Neural progenitor cell (in vitro differentiated cells): ENCODE measurements at places on chromosomes 3 and 15. TPM values are rescaled to one million over a fixed set of nuclear protein-coding genes. Genes with fewer than 3 reads are reported as not detected.

DNA sequence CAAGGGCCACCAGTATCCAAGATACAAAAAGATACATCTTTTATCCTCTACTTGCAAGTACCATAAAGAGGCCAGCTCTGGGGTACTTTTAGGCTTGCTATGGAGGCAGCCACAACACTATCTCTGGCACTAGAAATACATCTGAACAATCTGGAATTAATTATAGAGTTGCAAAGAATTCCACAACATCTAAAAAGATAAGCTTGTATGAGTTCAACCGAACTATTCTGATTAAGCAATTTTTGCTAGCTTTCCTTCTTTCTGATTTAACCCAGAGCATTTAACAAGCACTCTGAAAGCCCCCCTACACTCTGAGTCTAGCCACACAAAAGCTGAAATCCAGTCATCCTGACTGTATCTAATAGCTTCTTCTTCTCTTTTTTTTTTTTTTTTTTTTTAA lies 95.4 kb downstream of the FRMD5 start:
- DNase-seq: no peak

DNA sequence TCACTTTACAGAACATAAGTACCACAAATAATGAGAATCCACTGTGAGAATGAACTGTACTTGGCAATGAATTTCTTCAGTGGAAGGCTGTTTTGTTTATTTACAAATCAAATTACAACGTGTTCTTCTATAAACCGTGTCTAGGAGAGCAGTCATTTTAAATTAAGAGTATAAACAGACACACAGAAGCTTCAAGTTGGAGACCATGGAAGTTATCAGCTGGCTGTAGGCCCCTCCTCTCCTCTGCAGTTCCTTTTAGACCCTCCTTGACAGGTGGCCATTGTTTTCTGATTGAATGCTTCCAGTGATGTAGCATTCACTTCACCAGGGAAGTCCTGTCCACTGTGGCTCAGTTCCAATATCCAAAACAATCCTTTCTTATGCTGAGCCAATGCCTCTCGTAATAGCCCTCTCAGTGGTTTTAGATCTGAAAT lies 7.3 kb upstream of the MAPK6 start:
- peak; percentile 44 for DNase-seq

- DNase-seq: no peak
These were observed 646.7 kb downstream of the ROBO2 start for GRCh38 chr3:77686560-77686959.

DNA sequence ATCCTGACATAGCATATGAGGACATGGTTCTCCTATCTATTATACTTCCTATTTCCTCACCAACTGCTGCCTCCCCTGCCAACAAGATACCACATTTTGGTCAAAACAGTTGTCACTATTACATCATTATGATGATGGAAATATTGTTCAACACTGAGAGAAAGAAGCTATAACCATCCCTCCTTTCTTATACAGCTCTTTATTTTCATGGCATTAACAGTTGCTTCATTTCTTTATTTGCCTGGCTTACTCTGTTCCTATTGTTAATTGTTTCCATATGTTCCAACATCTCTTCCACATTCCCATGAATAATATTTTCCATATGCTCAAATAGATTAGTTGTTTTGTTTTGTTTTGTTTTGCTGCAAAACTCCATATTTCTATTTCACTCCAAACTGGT lies 40.8 kb upstream of the FILIP1L start:
- DNase-seq: no peak

- peak; percentile 90 for DNase-seq
These were observed 59.7 kb downstream of the SEMA3G start for GRCh38 chr3:52385157-52385556.

DNA sequence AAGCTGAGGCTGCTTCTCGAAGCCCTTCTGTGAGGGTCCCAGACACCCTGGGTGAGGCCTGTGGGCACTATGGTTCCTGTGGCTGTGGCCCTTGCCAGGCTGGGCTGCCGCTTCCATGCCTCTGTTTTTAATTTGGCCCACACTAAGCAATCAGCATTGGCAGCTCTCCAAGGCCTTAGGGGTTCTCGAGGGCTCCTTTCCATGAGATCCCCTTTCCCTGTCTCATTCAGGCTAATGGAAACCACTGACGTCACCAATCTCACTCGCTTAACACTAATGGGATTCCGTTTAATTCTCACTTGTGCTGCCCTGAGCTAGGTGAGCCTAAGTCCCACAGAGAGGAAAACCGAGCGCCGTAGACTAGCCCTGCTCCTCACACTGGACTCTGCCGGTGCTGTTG lies 60.2 kb upstream of the RAB6B start:
- no peak for DNase-seq

DNA sequence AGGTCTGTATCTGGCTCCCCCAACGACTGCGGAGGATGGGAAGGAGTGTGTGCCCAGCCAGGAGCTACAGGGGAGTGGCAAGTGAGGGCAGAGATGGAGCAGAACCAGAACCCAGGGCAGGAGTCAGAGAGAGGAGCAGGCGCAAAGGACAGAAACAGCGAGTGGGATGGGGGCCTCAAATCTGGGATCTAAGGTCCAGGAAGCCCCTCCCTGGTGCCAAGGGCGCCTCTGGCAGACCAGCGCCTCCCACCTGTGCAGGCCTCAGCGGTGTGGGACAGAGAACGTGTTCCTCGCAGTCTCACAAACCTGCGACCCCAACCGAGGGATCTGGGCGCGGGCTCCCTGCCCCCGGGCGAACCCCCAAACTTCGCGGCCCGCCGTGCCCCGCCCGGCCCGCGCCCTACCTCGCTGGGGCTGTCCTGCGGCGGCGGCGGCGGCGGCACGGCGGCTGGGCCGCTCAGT lies 301 bp downstream of the PCBP4 start:
- DNase-seq: no peak

- no peak for DNase-seq
These were observed 539.4 kb downstream of the IGSF11 start for GRCh38 chr3:118495206-118495605.

GRCh38 chr15:96327155-96327741 lies 3.3 kb upstream of the NR2F2 start:
- peak; percentile 75 for DNase-seq

DNA sequence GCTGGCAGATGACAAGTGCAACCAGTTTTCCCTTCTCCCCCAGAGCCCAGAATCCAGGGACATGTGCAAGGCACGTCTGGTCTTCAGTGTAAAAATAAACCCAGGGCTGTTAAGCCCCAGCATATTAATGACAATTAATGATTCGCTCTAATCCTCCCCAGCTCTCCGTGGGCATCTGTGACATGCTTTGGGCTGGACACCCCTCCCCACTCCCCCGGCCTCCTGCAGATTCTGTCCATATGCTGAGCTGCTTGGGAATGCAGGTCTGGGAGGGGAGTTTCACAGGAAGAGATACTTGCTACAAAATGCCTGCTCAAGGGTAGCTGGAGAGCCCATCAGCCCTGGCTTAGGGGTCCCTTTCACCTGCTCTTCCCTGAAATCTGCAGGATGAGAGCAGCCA lies 43.0 kb upstream of the NTRK3 start:
- peak; percentile 49 for DNase-seq

GRCh38 chr3:73815966-73816365 lies 191.2 kb upstream of the PDZRN3 start:
- DNase-seq: no peak

- DNase-seq: no peak
These were observed 42.8 kb upstream of the RPL35A start for GRCh38 chr3:197907196-197907595.

GRCh38 chr15:27342991-27343390 lies 372.0 kb downstream of the GABRG3 start:
- DNase-seq: peak; percentile 50

GRCh38 chr3:119664850-119665379 lies 4.5 kb upstream of the POPDC2 start:
- no peak for DNase-seq

Gene A4GNT
- total RNA-seq: not detected in 2 replicates

Gene LMOD3
- not detected in 2 replicates for total RNA-seq

Gene FGF7
- not detected in 2 replicates for total RNA-seq

Gene ATP8B4
- total RNA-seq: 2.0 and 2.7 TPM in 2 replicates

Gene P2RY1
- total RNA-seq: 3.0 and 3.9 TPM in 2 replicates

Gene EFHB
- total RNA-seq: 1.7 and 2.0 TPM in 2 replicates

Gene SOX14
- total RNA-seq: not detected in 2 replicates

Gene CCDC54
- not detected in 2 replicates for total RNA-seq
